ENCODE measurements at places on chromosomes 7 and 10.

DNA sequence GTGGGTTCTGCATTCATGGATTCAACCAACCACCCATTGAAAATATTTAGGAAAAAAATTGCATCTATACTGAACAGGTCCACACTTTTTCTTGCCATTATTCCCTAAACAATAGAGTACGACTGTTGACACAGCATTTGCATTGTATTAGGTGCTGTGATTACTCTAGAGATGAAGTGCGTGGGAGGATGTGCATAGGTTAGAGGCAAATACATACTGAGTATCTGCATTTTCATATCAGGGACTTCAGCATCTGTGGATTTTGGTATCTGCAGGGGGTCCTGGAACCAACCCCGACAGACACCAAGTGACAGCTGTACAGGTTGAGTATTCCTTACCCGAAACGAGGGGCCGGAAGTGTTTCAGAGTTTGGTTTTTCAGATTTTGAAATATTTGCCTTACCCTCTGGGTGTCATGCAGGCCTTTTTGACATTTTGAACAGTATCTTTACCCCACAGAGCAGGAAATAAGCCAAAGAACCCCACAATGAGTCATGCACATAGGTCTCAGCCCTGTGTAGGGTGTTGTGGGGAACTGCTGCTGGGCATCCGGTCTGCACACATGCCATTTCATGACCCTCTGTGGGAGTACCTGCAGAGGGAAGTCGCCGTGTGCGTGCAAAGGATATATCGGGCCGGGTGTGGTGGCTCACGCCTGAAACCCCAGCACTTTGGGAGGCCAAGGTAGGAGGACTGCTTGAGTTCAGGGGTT is 14.5 kb downstream of the NUDT5 start:
- no peak for DNase-seq

DNA sequence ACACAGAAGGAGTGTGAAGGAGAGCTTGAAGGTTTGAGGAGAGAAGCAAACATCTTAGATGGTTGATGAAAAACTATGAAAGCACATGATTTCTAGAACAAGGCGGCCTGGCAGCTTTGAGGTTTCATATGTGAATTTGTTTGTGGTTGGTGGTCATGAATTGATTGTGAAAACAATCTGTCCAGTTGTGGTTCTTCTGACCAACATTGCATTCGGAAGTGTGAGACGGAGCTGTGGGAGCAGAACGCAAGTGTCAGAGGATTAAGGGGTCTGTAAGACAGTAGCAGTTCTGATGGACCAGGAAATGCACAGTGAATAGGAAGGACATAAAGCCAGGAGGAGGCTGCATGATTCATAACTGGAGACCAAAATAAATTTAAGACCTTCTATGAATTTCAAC is 594.6 kb downstream of the NXPH1 start:
- no peak for DNase-seq

- DNase-seq = peak; percentile 99
Measured at GRCh38 chr7:82593780-82594179, 150.2 kb upstream of the CACNA2D1 start.

DNA sequence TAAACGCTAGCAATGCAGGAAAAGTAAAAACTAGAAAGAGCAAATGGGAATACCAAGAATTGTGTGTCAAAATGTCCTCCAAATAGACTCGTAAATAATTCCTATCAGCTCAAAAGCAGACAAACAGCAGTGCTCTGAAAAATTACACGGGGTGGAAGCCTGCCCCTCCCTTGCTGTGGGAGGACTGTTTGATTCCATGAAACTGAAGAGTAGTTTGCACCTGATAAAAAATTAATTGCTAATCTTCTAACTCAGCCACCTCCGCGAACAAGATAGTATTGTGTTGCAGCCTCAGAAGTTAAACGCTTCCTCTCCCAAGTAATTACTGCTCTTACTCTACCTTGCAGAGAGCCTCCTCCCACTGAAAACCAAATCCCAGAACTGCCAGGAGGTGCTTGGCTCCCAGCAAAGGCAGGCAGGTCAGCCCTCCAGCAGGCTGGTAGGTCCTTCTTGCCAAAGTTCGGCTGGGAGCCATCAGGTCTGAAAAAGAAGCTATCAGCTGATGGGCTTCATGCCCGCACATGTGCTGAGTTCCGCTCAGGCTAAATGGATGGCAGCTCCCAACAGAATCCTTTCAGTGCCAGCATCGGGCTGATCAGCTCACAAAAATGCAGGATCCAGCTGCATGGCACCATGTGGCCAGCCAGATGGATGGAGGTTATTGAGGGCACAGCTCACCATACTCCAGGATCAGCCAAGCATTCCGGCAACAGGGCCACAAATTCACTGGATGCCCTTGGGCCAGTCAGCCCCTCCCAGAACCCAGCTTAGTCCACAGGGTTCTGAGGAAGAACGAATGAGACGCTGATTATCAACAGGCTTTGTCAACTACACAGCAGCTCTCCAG is 37.1 kb downstream of the MAD1L1 start:
- DNase-seq = no peak

DNA sequence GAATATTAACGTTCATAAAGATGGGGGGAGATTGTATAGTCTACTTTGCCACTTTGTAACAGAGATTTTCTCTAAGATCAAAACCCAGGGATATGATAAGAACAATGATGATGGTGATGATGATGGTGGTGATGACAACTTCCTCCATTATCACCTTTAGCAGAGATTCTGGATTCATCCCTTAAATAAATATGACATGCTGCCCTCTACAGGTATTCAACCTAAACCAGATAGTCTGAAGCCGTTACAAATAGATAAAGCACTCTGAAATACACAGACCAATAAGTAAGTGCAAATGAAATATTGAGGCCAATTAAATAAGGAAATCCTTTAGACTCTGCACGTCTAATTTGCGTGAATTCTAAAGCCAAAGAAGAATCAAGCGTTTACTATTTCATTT is 211.5 kb downstream of the CREB5 start:
- no peak for DNase-seq

DNA sequence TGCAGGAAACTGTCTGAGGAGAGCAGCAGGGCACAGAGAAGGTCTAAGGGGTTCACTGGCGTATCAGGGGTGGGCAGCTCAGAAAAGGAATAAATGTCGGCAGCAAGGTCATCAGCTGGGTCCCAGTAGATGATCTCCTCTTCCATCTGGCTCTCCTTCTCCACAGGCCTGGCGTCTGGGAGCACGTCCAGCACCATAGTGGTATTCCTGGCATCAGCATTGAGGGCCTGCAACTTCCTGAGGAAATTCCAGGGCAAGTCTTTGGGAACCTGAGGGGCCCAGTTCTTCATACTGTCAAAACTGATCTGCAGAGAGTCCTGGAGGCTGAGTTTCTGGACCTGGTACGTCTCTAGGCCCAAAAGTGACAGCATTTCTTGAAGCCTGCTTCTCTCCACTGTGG is 9.6 kb upstream of the MRPS24 start:
- DNase-seq = no peak

GRCh38 chr7:71521506-71521905 is 389.6 kb downstream of the GALNT17 start:
- no peak for DNase-seq

- DNase-seq = no peak
Measured at GRCh38 chr10:49240946-49241345, 52.8 kb upstream of the TMEM273 start.

DNA sequence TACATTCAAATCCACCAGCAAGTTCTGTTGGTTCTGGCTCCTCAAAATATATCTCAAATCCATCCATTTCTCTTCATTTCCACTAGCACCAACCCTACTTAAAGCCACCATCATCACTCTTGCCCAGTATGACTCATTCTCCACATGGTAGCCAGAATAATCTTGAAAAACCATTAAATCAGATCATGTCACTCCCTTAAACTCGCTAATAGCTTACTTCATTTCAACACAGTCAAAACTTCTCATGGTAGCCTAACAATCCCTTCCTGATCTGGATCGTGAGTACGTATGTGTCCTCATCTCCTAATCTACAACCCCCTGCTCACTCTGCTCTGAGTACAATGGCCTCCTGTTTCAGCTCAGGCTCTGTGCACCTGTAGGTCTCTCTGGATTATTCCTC is 8.7 kb downstream of the EPC1 start:
- no peak for DNase-seq

DNA sequence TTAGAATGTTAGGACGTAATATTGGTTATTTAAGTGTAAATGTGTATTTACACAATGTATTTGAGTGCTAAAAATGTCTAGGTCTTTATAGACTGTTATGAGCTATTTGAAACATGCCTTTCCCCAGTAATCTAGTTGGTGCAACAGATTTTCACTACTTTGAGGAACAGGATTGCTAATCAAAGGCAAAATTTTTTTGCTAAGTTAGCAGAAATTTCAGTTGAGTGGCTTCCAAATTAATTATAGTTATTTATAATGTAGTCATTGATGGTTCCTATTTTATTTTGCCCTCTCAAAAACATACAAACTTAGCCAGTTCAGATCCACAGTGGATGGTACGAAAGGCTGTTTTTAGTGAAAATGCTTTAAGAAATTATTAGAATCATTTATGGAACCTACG is 78.7 kb upstream of the LYZL2 start:
- no peak for DNase-seq

DNA sequence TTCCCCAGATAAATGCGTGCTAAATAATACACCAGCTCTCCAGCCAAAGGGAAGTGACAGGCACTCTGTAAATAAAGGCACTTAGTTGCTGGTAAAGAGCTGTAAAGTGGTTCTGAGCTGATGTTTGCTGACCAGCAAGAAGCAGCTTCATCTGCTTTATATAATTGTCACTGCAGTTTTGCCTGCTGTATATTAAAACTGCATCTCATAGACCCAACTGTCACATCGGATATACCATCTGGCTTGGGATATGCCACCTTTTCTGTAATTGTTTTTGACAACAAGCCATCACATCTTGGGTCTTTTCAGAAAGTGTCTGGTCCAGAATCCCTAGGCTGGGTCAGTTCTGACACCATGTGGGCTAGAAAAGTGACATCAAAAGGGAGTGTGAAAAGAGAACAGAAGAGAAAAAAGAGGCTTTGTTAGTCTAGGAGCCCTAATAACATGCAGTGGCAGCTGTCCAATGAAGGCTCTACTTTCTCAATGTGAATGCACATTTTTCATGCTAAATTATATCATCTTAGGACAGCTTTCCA is 697.6 kb downstream of the KCNMA1 start:
- peak; percentile 4 for DNase-seq

DNA sequence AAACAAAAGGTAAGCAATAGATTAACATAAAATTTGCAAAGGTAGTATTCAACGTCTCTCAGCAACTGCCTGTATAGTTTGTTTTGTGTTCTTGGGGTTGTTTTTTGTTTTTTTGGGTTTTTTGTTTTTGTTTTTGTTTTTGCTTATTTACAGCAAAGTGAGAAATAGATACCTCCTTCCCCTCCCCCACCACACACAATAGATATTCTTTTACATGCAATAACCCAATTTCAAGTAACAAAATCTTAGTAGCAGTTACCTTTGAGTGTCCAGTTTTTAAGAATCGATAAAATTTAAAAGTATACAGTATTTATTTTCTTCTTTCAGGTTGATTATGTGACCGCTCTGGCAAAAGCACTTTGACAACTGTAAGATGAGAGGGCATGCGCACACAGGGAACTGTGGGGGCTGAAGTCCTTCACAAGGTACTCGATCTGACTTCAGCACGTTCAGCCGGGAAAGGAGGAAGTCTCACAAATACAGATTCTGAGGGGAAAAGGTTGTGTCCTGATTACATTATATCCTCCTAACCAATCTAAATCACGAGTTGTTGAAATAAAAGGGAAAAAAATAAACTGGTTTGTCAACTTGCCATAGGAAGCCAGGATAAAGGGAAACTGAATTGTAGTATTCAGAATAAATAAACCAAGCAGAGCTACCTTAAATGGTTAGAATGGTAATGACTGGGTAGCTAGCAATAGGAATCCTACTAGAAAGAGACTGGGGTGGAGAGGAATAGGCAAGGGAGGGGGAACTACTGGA is 47.8 kb downstream of the CPEB3 start:
- peak; percentile 45 for DNase-seq

DNA sequence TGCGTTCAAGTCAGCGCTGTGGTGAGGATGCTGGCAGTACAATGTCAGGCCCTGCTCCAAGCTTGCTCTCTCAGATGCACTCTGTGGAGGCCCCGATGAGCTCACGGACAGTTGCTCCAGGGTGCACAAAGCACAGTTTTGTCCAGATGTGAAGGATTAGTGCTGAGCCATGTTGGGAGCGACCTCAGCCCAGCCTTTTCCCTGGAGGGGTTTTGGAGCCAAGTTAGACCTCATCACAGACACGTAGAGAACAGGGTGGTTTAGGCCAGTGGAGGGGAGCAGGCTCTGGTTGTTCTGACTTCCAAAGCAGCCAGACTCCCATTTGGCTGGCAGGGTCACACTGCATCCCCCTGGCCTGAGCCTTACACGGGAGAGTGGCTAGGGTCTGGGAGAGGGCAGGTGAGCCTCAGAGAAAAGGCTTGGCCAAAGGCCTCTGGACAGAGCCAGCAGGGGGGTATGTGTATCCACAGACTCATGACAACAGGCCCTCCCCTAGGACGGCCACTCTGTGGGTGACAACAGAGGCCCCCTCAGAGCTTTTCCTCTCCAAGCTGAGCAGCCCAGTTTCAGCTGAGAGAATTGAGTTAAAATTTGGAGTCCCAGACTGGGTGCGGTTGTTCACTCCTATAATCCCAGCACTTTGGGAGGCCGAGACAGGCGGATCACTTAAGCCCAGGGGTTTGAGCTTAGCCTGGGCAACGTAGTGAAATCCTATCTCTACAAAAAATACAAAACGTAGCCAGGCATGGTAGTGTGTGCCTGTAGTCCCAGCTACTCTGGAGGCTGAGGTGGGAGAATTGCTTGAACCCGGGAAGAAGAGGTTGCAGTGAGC is 4.7 kb downstream of the PLAC9 start:
- no peak for DNase-seq

GRCh38 chr7:153628825-153629224 is 423.4 kb upstream of the DPP6 start:
- DNase-seq = no peak

Data from NCI-H1417 treated with DMSO at 0.1 percent for 48 hours (cell line).